ENCODE measurements at places on chromosomes 2 and 18.

- DNase-seq: no peak
Measured at GRCh38 chr2:156769802-156770201, 333.6 kb downstream of the GPD2 start.

- DNase-seq: no peak
Measured at GRCh38 chr2:17584689-17585088, 44.2 kb downstream of the VSNL1 start.

DNA sequence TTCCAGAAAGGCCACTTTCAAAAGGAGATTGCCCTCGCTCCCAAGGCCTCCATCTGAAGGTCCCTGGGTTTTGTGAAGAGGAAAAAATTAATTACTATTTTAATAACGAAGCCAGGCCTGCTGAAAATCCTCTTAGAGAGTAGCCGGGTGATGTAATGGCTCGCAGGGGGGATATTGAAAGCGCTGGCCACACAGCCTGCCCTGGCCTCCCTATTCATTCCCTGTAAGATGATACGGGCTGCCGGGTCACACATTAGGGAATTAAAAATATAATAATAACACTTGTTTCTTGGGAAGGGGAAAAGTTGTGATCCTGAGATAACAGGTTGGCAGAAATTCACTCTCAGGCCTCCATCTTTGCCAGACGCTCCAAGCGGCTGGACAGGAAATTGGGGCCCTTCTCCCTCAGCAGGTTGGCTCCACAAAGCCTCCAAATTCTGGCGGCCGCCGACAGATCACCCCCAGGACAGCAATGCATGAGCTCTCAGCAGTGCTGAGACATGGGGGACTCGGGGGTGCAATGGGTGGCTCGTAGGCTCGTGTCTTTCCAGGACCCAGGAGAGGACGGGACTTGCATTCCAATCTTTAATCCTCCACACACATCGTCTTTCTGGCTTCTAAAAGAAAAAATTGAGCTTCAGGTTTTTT is 299.9 kb upstream of the SALL3 start:
- DNase-seq: no peak

DNA sequence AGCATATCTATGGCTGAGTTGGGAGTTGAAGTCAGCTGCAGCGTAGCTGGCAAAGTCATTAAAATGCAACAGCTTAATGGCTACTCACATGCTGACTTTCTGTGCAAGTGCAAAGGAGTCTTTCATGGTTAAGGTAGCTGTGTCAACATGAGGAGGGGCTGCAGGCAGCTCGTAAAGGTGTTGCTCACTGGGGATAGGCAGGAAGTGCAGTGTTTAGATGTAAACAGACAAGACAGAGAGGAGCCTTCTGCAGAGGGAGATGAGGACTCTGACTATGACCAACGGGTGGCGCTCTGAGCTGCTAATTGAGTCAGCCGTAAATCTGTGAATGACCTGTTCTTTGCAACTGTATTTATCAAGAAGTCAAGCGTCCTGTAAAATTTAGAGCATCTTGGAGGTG is 22.3 kb upstream of the CAVIN2 start:
- peak; percentile 42 for DNase-seq

DNA sequence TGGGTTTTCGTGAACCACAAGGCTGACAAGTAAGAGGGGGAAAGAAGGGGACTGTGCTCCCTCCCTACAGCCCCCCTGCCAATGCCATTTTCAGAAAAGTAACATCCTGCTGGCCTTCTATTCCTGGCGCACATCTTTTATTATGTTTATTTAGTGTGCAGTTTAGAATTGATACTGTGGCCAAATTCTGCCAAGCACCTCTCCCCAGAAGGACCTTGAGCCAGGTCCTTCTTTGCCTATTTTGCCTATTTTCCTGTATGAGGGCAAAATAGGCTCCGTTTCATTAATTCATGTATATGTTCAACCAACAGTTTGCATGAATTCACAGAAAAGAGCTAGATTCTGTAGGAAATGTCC is 136.0 kb downstream of the MYO3B start:
- no peak for DNase-seq

DNA sequence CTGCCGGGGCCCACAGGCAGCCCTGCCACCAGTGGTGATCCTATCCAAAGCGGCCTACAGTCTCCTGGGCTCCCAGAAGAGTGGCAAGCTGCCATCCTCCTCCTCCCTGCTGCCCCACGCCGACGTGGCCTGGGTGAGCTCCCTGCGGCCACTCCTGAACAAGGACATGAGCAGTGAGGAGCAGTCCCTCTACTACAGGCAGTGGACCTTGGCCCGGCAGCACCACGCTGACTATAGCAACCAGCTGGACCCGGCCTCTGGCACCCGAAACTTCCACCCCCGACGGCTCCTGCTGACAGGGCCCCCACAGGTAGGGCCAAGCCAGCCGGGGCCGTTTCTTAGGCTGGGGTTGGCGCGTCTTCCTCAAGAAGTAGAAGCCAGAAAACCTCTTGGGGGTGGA is 100.5 kb downstream of the ESCO1 start:
- no peak for DNase-seq

DNA sequence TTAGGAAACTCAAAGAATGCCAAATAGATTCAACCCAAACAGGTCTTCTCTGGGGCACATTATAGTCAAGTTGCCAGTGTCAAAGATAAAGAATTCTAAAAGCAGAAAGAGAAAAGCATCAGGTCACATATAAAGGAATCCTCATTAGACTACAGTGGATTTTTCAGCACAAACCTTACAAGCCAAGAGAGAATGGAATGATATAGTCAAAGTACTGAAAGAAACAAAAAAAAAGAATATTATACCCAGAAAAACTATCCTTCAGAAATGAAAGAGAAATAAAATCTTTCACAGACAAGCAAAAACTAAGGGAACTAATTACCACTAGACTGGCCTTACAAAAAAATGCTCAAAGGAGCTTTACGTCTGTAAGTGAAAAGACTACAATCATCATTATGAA is 65.5 kb downstream of the TBR1 start:
- no peak for DNase-seq

- no peak for DNase-seq
Measured at GRCh38 chr2:53708988-53709387, 58.6 kb upstream of the CHAC2 start.

GRCh38 chr2:125085904-125086303 is 1060.8 kb downstream of the CNTNAP5 start:
- DNase-seq: no peak

GRCh38 chr2:66684289-66684688 is 249.4 kb downstream of the MEIS1 start:
- DNase-seq: peak; percentile 70

- DNase-seq: peak; percentile 58
Measured at GRCh38 chr2:106542746-106543359, 55.7 kb downstream of the CD8B2 start.

DNA sequence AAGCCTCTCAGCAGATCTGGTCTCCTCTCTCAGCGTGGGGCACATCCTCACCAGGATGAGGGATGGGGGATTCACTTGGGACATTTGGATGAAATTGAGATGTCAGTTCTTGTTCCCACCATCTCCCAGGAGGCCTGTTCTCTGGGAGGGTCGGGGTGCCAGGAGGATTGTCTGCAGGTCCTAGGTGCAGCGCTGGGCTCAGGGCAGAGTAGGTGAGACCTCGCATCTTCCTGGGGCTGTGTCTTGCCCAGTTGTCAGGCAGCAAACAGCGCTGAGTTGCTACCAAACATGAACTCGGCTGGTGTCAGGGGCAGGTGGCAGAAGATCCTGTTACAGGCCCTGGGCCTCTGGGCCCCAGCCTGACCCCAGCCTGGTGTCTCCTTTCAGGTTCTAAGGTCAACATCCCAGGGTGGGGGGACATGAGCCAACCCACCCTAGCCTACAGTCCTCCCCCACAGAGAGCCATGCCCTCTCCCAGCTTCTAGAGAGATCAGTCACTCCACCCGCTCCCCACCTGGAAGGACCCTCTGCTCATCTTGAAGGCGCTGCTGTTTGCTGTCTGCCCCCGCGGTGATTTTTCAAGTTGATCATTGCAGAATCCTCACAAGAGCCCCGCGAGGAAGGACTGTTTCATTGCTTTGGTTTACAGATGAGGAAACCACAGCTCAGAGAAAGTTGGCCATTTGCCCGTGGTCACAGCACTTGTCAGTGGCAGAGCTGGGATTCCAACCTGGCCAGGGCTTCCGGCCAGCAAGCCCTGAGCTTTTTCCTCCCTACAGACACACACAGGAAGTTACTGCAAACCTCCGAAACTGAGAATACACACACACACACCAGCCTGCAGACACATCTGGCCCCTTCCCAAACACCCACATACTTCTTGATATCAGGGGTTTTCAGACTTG is 83.9 kb downstream of the STPG4 start:
- DNase-seq: no peak

DNA sequence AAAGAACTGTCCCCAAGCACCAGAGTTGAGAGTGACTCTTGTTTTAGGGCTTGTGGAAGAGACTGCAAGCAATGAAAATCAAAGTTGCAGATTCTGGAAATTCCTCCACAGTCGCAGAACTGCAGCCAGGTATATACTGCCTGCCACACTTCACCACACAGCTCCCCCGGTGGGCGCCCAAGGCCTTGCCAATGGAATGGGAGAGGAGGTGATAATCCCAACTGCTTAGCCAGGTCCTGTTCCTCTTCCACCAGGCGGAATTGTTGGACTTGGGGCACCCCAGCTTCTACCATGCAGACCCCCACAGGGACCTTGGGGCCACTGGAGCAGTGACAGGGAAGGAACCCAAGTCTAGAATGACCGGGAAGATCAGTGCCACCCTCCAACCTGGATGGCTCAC is 4.8 kb upstream of the PDIA6 start:
- DNase-seq: no peak

DNA sequence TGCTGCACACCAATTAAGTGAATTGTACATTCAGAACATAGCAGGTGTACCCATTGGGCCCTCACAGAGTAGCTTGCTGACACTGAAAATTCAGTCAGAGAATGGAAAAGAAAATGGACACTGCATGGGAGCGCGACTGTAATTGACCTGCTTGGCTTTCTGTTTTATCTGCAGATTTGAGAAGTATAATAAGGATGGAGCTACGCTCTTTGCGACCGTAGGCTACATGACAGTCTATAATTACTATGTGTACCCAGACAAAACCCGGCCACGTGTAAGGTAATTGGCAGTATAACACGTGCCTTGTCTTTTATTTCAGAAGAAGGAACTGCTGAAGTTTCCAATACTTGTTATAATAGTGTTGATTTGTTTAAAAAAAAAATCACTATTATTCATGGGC is 33.5 kb upstream of the METAP1D start:
- DNase-seq: no peak

All from NCI-H526 treated with DMSO at 0.1 percent for 48 hours (cell line).